Left renal pelvis (tissue), 4 donors: ENCODE measurements at places on chromosomes 12 and 14.

GRCh38 chr12:2049604-2050540 lies 2.9 kb upstream of the CACNA1C start:
- no peak for DNase-seq

DNA sequence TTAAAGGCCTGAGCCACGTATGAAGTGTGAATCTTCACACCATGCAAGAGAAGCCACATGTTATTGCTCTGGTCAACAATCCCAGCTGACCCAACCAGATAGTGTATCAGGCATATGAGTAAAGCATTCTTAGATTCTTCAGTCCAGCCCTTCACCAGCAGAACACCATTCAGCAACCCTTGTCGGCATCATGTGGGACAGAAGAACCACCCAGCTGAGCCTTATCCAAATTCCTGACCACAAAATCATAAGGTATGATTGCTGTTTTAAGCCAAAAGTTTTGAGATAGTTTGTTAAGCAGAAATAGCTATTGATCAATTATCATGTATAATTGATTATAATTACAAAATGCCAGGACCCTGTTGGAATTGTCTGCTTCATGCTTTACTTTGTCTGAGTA lies 664.9 kb downstream of the VRK1 start:
- DNase-seq, result no peak

DNA sequence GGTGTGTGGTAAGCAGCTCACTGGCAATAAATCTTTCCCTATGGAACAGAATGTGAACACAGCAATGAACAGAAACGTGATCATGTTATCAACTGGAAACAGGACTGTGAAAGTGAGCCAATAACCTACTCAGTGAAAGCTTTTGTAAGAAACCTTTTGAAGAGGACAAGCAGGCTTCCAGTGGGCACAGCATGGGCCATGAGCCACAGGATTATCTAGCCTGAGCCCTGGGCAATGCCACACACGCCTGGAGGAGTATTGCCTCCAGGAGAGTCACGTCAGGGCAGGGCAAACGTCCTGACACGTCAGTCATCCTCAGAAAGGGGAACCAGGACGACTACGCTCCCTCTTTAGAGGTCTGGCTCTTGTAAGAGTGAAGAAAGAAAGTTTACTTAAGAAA lies 32.3 kb downstream of the NRDE2 start:
- DNase-seq, result no peak

DNA sequence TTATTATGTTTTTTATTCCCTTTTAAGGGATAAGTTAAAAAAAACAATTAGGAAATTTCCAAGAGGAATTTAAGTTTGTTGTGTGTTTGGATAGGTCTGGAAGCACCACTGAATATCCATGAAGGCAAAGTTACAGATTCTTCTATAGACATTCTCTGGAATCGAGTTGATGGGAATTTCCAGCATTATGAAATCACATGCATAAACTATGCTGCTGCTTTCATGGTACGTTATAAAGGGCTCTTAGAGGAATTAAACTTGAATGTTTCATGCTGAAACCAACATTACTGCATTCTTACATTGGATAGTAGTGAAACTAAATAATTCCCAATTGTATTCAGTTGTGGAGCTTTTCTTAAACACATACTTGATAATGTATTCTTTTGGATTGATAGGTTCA lies 21.5 kb upstream of the PTPRQ start:
- DNase-seq, result no peak

DNA sequence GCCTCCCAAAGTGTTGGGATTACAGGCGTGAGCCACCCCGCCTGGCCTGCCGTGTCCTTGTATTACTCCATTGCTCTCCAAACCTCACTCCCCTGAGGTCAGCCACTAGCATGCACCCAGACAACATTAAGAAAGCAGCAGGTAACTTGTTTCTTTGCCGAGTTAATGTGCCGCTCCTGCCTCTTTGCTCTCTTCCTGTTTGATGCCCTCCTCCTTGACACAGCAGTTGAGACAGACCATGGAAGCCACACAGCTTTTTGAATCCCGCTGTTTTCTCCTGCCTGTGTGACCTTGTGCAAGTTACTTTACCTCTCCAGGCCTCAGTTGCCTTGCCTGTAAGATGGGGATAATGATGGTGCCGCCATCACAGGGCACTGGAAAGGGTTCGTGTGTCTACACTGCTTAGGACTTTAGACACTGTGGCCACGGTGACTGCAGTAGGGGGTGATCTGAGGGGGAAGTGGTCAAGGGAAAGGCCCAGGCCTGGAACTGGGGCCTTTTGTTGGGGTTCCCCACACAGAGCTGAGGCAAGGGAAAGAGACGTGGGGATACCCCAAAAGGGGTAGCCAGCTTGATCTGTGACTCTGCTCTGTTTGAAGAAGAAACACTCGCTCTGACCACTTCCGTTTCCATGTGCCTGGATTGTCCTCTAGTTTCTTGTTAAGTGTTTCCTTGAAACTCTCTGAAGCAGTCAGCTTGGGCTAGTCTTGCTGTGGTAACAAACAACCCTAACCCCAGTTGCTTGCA lies 69.3 kb downstream of the RIN3 start:
- no peak for DNase-seq

DNA sequence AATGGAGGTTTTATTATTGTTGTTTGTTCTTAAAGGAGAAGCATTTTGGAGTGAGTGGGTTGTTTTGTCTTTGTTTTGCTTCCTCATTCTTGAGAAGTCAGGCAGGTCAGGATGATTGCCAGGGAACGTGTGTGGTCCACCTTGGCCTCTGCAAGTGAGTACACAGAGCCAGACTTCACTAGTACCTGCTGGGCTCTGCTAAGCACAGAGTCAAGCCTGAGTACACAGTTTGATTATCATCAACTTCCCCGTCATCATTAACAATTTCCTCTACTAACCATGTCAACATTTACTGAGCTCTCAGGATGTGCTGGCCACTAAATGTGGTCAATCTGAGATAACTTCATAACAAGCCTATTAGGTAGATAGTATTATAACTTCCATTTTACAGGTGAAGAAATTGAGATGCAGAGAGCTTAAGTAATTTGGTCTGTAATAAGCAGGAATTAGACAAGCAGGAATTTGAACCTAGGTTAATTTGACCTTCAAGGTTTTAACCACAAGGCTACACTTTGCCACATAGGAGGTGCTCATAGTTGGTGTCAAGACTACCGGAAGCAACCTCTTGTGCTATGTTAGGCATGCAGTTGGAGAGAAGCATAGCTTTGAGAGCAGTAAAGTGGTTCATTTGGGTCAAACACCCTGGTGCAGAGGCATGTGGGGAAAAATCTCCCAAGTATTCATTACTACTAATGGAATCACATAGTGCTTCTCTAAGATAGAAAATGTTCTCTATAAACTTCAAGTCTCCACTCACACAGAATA lies 178.3 kb downstream of the NUAK1 start:
- DNase-seq, result no peak

DNA sequence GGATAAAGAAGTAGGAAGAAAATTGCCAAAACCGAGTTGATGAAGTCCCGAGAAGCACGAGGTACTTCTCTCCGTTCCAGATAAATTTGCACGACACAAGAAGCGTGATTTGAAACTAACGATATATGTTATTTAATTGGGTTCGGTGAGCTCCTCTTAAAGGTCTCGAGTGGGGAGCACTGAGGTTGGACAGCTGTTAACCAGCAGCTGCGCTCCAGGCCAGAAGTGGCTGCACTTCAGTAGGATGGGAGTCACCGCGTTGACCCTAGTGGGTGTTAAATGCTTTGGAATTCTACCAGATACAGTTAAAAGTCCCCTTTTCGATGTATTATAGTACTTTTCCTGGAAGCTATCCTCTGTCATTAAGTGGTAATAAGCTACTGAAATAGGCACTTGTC lies 953 bp upstream of the DCAF5 start:
- DNase-seq, result no peak

DNA sequence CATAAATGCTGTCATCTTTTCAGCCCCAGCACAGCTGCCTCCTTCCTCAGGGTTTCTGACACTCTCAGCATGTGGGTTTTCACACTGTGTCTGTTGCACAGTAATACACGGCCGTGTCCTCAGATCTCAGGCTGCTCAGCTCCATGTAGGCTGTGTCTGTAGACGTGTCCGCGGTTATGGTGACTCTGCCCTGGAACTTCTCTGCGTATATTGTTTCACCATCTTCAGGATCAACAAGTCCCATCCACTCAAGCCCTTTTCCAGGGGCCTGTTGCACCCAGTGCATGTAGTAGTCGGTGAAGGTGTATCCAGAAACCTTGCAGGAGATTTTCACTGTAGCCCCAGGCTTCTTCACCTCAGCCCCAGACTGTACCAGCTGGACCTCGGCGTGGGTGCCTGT lies 1210.6 kb downstream of the TMEM121 start:
- no peak for DNase-seq

GRCh38 chr14:101563654-101564443 lies 2.6 kb downstream of the DIO3 start:
- DNase-seq, result no peak

- DNase-seq, result no peak
These were observed at the start of gene FOXG1 for GRCh38 chr14:28766469-28766955. Gene FOXG1, plus strand, starts transcription at chr14:28766787. Its CDS starts 493 bp downstream, at chr14:28767280.

GRCh38 chr14:70934084-70934483 lies 26.8 kb downstream of the PCNX1 start:
- no peak for DNase-seq

DNA sequence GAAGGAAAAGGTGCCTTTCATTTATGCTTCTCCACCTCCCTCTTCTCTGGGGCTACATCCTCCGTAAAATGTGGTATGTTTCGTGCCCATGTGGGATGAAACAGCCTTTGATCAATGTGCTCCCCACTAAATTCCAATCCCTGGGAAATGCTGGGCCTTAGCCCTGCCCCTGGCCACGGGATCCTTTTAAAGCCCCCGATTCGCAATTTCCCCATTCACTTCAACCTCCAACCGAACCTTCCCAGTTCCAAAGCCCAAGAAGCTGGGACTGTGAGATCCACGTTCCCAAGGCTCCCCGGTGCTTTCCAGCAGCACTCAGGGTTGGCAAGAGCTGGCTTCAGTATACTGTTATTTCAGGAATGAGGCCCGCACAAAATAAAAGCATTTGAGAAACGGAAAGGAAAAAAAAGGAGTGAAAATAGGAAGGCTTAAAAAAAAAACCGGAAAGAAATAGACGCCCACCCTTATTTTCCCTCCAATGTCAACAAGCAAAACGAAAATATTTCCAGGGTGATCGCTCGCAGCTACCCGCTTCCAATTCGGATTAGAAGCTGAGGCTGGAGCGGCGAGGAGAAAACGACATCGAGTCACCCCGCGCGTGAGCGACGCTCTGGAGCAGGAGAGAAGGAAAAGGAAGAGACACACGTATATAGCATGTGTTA lies 1.3 kb upstream of the FOXG1 start:
- DNase-seq, result no peak

- no peak for DNase-seq
These were observed 549.6 kb downstream of the DIO2 start for GRCh38 chr14:79661752-79662151.

DNA sequence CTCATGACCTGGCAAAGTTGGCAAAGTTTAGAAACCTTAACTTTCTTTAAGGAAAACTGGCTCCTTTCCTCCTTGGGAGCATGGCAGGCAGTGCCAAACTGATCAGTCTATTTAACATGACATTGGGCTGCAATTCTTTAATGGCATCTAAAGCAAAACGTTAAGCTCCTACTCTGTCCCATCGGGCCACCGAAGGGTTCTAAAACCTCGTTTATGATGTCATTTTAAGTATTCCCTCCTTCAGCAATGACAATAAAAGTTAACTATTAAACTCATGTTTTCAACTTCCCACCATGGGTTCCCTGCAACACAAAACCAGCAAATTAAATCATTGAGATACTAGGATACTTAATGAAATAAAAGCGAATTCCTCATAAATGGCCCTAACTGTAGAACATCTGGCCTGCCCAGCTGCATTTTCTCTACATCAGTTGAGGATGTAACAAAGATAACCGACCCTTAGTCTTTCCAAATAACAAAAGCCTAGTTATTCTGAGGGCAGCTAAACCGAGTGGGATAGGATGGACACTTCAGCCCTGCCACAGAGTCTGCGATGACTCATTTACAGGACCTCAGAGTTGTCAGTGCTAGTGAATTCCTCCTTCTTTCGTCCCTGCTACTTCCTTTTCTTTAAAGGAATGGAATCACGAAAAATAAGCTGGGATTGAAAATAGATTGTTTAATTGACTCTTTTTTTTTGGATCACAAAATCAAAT lies 34.5 kb upstream of the RIC8B start:
- DNase-seq, result no peak

- DNase-seq, result no peak
These were observed 12.6 kb upstream of the TIGAR start for GRCh38 chr12:4308334-4308950.

- DNase-seq, result no peak
These were observed 14.5 kb downstream of the KRAS start for GRCh38 chr12:25236190-25236589.

DNA sequence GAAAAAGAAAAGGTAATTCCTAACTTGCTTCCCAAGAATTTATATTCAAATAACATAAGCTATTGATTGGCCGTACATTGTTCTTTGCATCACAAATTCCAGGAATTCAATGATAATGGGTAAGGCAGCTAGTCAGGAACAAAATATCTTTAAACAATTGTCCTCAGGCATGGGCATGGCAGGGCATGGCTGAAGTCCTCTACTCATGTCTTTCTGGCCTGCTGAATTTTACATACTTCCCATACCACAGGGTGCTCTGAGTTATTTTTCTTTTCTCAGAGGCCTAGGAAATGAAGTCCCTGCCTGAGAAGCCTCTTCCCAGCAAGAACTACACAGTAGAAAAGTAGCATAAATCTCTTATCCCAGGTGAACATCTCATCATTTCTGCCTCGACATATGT lies 15.1 kb upstream of the DRAM1 start:
- DNase-seq, result no peak

DNA sequence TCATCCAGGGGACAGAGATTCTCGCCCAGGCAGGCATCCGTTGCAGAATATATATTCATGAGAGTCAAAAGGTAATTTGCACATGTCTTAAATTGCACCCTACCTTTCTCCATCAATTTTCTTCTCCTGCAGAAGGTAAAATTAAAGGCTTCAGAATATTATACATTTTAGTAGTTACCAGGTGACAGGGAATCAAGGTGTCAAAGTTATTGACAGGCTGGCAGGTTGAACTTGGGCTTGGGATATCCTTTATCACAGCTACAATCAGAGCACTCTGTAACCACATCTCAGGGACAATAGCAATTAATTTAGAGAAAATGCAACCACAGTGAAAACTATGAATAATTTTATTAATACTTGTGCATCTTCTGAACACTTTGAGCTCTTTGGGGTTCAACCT lies 66.9 kb upstream of the GSC start:
- no peak for DNase-seq

DNA sequence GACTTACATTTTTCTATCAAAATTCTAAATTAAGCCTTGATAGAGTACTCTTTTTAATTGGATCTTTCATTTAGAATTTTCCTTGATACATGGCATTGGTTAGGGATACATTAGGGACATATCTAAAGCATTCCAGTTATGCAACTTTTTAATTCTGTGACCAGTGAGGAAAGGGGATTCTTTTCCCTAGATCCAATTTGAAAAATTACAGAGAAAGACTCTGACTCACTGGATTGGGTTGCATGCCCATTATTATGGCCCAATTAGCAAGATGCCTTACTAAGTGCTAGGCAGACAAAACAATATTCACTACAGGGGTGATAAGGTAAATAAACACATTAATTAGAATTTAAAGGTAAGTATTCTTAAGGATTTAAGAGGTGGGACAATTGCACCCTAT lies 5.2 kb upstream of the RAD52 start:
- DNase-seq, result no peak

- DNase-seq, result no peak
These were observed 40.0 kb downstream of the OSBPL8 start for GRCh38 chr12:76519538-76519937.

- no peak for DNase-seq
These were observed 51.2 kb downstream of the TESC start for GRCh38 chr12:117047810-117048584.

- DNase-seq, result no peak
These were observed 49.5 kb downstream of the SLC38A1 start for GRCh38 chr12:46219132-46219876.
